ENCODE measurements at places on chromosomes 13 and 19.

DNA sequence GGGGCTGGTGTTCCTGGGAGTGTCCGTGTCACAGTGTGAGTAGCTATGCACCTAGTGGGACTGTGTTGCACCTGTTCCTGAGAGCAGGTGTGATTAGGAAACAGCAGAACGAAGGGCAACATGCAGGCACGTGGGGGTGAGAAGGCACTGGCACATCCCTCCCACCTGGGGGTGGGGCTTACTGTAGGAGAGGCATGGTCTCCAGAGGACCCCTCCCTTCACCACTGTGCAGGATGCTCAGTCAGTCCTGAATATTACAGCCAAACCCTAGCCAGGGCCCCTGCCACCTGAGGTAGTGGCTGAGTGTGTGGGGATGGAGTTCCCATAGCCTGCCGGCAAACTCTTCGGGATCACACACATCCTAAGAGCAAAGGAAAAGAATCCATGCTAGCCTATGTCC is 99.2 kb downstream of the ZDHHC20 start:
- no peak for DNase-seq

DNA sequence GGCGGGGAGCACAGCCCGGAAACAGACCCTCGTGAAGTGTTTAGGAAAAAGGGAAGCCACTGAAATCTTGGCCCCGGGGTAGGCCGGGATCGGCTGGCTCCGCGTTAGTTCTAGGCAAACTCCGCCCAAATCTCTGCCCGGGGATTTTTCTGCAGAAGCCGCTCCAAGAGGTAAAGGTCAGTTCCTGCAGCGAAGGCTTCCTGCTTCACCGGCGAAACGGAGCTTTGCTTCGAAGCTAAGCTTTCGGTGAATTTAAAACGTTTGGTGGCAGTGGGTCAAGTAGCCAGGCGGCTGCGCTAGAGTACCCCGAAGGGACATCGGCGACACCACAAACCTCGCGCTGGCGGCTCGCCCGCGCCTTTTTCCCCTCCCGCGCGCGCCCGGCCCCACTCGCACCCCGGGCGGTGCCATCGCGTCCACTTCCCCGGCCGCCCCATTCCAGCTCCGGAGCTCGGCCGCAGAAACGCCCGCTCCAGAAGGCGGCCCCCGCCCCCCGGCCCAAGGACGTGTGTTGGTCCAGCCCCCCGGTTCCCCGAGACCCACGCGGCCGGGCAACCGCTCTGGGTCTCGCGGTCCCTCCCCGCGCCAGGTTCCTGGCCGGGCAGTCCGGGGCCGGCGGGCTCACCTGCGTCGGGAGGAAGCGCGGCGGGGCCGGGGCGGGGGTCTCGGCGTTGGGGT is 441 bp downstream of the GJB2 start:
- peak; percentile 7 for DNase-seq

DNA sequence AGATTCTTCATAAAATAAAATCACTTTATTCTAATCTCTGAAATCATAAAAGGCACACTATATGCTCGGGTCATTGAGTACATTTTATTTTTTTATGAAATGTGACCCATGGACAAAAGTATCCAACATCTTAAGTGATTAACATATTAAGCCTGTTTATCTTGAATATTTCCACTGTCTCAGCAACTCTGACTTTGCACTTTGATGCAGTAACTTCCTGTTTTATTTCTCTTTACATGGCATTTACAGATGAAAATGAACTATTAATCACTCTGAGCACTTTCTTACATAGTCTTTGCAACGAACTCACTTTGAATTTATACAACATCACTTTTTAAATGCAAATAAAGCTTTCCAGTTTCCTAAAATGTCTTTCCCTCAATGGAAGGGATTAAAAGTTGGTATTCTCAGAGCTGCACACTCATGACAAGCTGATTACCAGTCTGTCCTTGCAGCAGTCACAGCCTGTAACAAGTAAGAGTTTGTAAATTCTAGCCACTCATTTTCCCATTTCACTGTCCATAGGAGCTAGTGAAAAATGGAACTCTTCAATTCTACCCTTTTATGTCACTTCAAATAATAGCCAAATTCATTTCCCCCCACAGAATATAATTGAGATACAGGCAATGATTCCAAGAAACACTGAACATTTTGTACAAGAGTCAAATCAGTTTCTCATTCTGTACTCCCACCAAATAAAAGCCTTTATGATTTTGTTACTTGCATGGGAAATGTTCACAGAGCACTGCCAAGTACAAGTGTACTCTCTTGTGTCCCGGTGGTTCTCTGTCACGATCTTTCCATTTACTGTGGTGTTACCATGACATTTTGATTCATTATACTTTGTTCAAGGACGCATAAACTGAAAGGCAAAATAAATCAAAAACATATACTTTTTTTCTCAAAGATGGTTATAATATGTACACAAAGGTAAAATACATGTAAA is 1968.9 kb downstream of the PCDH9 start:
- DNase-seq = no peak

DNA sequence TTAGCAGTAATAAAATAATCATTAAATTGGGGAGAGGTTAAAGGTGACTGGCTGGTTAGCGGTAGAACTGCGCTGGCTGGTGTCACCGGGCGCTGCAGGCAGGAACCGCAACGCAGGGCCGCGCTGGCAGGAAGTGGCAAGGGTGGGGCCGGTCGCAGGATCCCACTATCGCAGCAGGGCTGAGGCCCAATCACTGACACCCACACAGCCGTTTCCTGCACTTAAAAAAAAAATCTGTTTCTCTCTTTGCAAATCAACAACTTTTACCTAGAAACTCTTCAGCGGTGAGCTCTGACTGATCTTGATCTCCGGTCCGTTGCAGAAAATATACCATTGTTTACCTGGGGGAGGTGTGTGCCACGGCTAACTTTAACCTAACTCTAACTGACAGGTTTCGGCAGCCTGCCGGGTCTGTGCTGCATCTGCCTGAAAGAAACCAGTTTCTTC is 46.9 kb downstream of the KLF2 start:
- no peak for DNase-seq

DNA sequence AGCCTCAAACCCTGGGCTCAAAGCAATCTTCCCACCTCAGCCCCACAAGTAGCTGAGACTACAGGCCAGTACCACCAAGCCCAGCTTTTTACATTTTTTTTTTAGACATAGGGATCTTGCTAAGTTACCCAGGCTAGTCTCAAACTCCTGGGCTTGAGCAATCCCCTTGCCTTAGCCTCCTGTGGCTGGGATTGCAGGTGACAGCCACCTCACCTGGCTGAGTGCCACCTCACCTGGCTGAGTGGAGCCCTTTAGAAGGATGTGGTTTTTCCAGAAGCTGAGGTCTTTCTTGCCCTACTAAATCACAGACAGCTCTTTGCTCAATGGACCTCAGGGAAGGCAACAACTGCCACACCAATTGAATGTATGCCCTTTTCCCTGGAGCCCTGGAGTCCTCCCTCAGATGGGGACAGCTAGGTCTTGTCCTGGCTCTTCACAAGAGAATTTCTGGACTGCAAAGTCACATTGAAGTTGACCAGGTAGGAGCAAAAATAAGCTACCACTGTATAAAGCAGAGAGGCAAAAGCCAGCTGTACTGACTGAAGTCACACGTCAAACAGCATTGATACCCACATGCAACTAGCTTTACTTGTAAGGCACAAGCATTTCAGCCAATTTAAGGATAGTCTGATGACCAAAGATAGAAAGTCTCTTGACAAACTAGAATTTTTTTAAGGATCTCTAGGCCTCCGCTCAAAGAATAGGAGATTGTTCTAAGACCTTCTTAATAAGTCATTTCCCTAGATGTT is 14.0 kb downstream of the PDX1 start:
- no peak for DNase-seq

DNA sequence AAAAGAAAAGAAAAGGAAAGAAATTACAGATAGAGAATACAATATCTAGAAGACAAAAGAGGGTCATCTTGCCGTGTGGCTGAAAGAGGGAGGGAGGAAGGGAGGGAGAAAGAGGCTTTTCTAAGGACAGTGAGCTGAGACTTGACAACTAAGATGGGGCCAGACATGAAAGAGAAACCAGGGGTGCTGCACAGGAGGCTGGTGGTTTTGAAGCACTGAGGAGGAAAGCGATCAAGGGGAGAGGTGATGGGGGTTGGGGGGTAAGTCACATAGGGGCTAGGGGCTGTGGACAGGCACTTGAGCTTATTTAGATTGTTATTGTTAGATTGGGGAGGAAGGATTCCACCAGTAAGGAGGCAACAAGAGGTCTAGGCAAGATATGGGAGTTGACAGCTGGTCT is 17.3 kb downstream of the PNPLA6 start:
- no peak for DNase-seq

DNA sequence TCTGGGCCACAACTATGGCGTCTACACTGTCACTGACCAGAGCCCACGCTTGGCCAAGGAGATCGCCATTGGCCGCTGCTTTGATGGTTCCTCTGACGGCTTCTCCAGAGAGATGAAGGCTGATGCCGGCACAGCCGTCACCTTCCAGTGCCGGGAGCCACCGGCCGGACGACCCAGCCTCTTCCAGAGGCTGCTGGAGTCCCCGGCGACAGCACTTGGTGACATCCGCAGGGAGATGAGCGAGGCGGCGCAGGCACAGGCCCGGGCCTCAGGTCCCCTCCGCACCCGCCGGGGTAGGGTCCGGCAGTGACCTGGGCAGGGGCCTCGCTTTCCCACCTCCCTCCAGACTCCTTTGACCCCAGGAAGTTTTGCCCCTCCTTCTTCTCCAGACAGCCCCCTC is 7.6 kb downstream of the CILP2 start:
- DNase-seq = no peak

DNA sequence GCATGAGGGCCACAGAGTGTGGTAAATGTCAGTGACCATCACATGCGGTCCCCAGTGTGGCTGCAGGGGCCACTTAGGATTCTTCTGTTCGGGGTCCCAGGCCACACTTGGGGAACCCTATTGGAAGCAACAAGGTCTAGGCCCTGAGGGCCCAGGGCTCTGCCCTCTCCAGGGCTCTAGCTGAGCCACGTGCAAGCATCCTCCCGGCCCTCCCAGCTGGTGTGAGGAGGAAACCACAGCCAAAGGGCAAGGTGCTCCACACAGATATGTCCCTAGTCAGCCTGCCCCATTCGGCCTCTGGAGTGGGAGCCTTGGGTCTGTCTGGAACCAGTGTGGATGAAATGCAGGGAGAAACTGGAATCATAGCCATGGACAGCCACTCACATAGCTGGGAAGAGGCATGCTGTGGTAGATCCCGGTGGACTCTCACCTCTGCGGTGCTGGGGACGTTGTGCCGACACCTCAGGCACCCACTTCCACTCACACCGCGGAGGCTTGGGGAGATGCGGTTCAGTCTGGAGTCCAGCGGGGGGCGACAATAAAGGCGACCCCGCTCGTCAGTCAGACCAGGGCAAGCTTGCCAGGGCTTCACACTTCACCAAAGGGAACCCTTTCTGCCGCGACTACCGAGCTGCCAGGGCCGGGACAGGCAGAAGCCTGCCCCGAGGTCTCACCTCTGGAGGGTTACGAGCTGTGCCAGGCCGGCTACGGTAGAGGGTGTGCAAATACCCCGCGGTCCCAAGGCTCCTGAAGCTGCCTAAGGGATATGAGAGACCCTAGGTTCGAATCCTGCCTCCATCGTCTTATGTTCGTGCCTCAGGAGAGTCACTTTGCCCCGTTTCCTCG is 4.3 kb upstream of the ZNF497 start:
- no peak for DNase-seq

DNA sequence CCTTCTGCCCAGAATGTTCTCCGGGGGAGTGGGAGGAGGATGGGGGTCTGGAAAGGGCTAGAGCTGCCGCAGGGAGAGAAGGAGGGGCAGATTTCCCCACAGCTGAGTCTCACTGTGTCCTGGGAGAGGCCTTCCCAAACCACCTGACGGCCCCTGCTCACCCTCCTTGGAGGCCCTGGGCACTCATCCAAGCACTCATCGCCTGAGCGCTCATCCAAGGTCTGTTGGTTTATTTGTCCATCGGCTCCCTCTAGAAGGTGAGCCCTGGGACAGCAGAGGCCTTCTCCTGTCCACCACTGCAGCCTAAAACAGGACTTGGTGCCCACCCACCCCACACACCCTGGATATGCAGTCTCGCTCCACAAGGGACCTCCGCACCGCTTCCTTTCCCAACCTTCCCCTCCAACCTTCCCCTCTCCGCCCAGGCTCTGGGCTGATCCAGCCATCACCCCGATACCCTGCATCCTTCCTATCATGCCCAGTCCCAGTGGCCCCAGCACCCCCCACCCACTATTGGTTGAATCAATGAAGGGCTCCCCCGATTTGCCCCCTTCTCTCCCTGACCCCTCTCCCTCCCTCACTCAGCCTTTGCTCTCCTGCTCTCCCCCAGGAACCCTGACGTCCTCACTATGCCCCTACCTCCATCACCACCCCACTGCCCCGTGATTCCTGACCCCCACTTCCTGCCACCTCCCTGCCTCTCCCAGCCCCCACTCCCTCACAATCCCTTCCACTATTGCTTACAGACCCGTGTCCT is 1.7 kb downstream of the UBXN6 start:
- peak; percentile 77 for DNase-seq

DNA sequence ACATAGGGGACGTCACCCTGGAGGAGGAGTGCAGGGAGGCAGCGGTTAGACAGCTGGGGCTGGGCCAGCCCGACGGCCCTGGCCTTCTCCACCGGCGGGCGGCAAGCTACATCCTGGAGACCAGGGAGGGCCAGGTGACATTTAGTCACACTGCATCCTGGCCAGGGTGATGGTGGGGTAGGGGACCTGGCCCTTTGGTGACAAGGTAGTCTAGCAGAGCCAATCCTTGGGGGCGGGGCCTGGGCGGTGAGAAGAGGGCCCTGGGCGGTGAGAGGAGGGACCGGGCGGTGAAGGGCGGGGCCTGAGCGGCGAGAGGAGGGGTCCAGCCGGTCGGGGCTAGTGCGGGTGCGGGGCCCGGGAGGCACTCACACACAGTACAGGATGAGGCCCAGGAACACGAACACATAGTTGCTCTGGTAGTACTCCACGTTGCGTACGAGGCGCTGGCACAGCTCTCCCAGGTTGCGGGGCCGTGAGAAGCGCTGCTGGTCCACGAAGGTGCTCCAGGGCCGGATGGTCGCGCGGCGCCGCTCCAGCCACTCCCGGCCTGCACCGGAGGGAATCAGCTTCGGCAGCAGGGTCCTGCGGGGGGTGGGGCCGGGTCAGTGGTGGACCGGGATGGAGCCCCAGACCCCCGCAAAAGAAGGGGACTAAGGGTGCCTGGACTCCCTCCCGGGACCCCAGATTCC is 610 bp downstream of the RABAC1 start:
- peak; percentile 35 for DNase-seq

GRCh38 chr13:42333613-42334328 is 61.8 kb downstream of the AKAP11 start:
- DNase-seq = peak; percentile 20

- peak; percentile 37 for DNase-seq
These were observed at the start of gene GMIP for GRCh38 chr19:19643158-19644053. Gene GMIP, minus strand, starts transcription at chr19:19643657. Its CDS starts 128 bp downstream, at chr19:19643529.

DNA sequence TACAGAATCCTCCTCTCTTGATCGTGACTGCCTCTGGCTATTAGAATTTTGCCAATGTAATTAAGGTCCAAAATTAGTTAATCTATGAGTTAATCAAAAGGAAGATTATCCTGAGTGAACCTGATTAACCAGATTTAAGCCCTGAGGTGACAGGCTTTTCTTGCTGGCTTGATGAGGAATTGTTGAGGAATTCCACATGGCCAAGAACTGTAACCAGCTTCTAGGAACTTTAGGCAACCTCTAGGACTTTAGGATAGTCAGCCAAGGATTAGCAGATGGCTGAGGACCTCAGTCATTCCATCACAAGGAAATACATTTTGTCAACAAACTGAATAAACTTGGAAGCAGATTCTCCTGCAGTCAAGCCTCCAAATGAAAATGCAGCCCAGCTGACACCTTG is 84.8 kb downstream of the STOML3 start:
- no peak for DNase-seq
